Stimulated activated CD4-positive, alpha-beta T cell treated with anti-CD3 and anti-CD28 coated beads, TNF-alpha, amount 100 ng/mL, for 48 hours (primary cell): ENCODE measurements at places on chromosomes 6 and 20.

GRCh38 chr6:125773387-125774341 lies 17.1 kb upstream of the NCOA7 start:
- DNase-seq: no peak

GRCh38 chr6:142944124-142945048 lies 590 bp downstream of the HIVEP2 start:
- peak; percentile 85 for DNase-seq

- DNase-seq: no peak
Observed at GRCh38 chr20:43938932-43939761, 24.5 kb downstream of the TOX2 start.

- DNase-seq: peak; percentile 7
Observed at GRCh38 chr6:143232849-143233248, 172.2 kb downstream of the AIG1 start.

DNA sequence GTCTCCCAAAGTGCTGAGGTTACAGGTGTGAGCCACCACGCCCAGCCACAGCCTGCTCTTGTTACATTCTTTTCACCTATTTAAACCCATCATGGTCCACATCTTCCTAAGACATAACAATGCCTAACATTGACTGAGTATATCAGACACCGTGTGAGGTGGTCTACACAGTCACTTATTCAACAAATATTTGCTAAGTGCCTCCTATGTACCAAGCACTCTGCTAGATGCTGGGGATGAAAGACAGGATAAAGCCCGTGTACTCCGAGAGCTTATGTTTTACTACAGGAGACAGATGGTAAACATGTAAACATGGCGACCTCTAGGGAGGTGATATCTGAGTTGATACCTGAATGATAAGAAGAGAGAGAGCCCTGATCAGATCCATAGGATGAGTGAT lies 12.7 kb downstream of the BCL2L1 start:
- no peak for DNase-seq

DNA sequence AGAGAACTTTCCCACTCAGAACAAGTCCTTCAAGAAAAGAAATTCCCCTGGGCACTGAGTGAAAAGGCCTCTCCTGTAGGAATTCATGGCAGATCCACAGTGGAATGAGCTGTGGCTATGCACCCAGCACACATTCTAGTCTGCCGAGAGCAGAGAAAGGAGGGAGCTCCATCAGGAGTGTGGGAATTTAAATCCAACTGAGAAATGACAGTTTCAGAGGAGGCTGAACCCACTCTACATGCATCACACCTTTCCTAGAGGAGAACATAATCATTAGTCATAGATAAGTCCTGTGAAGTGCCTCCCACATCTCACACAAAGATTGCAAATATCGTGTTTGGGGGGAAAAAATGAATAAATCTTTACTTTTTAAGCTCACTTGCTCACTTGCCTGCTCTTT lies 530.2 kb upstream of the HTR1E start:
- DNase-seq: no peak

- no peak for DNase-seq
Observed at GRCh38 chr20:40718982-40719729, 30.1 kb upstream of the MAFB start.
